COR-L47 (cell line): ENCODE measurements at places on chromosomes 13 and 19.

DNA sequence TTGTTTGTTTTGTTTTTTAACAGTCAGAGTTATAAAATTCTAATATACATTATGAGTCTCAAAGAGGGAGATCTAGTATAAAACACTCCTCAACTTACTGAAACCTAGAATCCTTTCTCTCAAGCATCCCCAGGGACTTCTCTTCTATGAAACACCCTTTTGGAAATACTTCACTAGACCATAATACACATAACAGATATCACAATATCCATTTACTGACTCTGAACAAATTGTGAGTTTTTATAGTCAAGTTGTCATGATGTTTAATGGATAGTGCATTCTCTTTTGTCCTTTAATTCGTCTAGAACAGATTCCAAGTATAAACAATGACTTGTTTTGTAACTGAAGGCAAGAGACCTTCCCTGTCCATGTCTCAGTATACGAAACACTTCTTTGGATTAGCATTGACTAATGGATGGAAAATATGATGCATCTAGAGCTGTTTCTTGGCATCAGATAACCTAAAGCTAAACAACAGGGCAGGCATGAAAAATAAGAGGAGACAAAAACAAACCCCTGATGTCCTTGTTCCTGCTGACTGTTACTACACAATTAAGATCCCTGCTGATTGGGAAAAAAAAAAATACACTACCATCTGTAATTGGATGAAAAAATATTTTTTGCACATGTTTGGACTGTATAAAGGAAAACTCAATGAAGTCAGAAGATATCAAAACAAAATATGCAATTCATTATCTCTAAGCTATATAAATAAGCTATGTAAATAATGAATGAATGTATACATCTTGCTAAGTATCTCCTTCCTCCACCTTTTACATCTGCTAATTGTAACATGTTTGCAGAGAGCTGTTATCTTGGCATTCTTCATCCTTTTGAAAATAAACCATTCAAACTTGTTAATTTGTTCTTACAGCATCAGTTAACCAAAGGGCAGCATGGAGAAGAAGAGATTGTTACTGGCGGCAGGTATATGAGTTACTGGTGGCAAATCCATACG lies 214.2 kb downstream of the LACC1 start:
- DNase-seq: peak; percentile 12

DNA sequence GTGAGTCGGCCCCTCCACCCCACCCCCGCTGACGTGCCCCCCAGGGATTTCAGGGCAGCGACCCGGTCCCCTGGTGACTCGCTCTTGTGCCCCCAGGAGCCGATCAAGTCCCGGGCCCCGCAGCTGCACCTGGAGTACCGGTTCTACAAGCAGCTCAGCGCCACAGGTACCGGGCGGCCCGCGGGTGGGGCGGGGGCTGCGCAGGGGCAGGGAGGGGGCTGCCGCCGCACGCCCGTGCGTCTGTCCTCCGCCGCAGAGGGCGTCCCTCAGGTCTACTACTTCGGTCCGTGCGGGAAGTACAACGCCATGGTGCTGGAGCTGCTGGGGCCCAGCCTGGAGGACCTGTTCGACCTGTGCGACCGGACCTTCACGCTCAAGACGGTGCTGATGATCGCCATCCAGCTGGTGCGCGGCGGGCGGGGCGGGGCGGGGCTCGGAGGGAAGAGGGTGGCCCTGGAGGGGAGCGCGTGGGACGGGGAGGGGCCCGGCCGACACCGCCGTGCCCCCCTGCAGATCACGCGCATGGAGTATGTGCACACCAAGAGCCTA lies 37.1 kb downstream of the BTBD2 start:
- no peak for DNase-seq

DNA sequence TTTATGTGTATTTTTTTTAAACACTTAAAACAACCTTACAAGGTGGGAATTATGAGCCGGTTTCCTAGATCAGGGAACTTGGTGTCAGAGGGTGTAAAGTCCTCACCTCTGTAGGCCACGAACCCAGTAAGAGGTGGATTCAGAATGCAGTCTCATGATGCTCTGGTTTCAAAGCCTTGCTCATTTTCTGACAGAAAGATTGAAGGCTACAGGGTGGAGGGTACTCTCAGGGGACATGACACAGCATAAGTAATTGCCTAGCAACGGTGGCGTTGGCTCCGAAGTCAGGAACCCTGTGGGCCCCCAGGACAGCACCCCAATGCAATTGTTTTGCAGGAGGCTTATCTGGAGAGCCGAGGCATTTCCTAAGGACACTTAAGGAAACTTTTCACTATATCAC lies 794.7 kb downstream of the EFNB2 start:
- no peak for DNase-seq

DNA sequence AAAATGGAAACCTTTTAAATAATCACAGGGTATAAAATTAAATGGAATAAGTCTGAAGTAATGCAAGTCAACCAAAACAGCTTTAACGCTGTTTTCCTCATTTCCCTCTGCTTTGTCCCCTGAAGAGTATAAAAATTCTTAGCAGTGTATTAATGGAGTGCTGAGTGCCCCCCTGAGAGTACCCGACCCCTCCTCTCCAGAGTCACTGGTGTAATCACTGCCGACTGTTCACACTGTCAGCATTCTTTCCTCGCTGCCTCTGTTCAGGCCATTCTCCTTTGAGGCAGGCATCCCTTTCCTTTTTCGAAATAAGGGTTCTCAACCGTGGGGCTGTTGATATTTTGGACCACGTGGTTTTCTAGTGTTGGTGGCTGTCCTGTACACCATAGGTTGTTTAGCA lies 146.9 kb upstream of the SLC10A2 start:
- DNase-seq: no peak

- no peak for DNase-seq
Measured at GRCh38 chr13:76630629-76631230, 255.5 kb downstream of the KCTD12 start.

DNA sequence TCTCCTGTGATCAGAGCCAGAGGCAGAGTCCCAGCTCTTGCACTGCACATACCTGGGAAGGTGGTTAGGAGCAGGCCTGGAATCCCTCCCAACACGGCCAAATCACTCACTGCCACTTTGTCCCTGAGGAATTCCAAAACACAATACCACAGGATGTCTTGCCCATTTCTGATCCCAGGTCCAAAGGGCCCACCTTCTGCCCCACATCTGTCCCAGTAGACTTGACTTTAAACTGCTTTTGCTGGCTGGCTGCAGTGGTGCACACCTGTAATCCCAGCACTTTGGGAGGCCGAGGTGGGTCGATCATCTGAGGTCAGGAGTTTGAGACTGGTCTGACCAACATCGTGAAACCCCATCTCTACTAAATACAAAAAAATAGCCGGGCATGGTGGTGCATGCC lies 18.9 kb downstream of the ZNF536 start:
- no peak for DNase-seq

- DNase-seq: no peak
Measured at GRCh38 chr19:39203372-39204341, at the start of gene SYCN. TSS of gene SYCN (minus strand) at chr19:39204263. CDS start at chr19:39204254, 9 bp downstream.

GRCh38 chr19:40539070-40539469 lies 37.6 kb upstream of the SHKBP1 start:
- no peak for DNase-seq

GRCh38 chr13:65656740-65657329 lies 1573.3 kb downstream of the PCDH9 start:
- DNase-seq: peak; percentile 15

- peak; percentile 1 for DNase-seq
Measured at GRCh38 chr19:18167975-18168645, 5.5 kb upstream of the IFI30 start.

DNA sequence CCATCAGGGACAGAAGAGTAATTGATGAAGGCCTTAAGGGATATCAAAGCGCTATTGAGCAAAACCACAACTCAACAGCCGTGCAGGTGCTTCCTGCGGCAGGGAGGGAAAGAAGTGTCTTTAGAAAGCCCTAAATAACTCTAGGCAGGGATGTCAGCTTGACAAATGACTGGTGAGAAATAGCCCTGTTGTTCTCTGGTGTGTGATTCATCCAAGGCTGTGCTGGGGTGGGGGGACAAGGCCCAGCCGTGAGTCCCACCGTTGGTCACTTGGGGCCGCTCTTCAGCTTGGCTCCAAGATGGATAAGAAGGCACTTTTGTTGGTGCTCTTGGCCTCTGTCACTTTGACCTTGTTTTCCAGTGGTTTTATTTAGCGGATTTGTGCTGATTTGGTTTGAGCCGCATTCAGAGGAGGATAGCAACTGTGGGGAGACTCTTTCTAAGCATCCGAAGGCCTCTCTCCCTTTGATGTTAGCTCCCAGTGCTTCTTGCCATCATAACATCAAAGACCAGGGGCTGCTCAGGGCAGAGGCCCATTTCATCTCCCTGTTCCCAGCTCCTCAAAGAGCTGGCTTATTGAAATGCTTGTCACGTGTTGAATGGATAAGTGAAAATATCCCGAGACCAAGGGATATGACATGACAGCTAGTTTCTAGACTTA lies 130.3 kb upstream of the SERP2 start:
- DNase-seq: no peak

- no peak for DNase-seq
Measured at GRCh38 chr19:32800191-32800590, 69.4 kb downstream of the SLC7A9 start.

DNA sequence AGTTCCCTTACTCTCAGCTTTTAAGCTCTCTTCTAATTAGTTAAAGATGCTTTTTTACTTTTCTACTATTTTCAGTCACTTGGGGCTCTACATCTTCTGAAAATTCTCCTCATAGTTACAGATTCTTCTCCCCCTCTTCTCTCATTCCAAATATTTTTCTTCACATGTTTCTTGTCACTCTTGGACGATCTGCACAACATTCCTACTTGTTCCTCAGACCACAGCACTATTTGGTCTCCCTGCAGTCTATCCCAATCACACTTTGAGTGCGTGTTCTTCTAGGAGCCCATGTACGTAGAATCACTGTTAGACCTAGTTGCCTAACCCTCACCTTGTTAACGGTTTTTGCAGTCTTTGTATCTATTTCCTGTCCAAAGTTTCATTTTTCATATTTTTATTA lies 222.5 kb upstream of the SPRY2 start:
- no peak for DNase-seq

DNA sequence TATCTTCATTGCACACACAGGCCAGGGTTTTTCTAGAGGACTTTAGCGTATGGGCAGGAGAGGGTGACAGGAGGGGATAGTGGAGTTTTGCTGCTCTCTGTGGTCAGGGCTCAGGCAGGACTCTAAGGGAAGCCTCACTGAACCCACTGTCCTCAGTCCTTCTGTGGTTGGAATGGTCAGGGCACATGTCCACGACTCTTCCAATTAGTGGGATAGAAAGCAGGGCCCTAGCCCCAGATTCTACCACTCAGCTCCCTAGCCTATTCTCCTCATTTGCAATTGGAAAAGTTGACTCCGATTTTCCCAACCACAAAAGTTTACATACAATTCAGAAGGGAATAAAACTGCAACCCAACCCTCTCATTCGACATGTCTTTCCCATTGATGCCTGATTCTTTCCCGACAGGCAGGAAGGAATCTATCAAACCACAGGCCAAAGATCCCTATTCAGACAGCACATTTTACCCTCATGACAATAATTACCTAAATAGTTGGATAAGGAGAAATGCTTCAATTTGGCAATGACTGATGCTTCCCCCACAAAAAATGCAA lies 38.2 kb downstream of the TGDS start:
- no peak for DNase-seq

DNA sequence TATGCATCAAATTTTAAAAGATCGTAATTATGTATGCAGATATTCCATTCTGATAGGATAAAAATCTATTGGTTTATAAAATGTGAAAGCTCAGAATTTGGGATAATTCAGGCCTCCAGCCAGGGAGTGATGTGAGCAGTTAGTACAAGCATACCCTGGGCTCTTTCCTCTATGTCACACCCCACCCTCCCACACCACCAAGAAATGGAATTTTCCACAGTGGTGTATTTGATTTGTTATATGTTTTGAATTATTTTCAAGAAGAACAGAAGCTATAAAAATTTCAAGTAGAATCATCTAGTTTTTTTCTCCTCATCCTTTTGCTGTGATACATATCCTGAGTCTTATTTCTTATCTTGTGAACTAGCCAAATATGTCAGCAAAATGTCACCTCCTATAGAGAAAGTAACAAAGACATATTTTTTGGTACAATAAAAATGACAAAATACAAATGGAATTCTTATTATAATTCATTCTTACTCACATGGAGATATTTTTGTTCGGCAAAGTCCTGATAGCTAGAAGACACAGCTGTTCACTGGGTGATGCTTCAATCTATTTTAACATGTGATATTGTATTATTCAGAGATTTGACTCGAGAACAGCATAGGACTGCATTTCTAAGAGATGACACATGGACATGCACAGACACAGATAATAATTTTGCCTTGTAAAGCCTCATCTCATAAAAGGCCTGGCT lies 61.2 kb upstream of the FRY start:
- no peak for DNase-seq

DNA sequence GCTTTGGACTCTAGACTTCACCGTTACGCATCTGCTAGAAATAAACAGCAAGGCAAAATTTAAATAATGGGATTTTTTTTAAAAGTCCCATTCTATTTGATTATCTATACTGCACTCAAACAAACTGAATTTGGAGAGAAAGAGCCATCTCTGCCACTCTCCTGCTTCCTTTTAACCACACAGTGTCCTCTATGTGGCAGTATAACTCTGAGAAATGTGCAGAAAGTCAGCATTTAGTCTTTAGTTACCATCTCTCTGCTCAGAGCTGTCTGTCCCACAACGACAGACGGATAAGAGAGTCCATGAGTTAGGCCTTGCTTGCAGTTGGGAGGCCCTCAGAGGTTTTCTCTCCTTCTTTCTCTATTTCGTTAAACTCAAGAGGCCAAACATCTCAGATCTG lies 21.2 kb downstream of the CCNA1 start:
- no peak for DNase-seq

GRCh38 chr19:14715841-14716240 lies 26.0 kb downstream of the ZNF333 start:
- no peak for DNase-seq

- no peak for DNase-seq
Measured at GRCh38 chr13:99542788-99543406, 41.6 kb downstream of the TM9SF2 start.

GRCh38 chr19:3914199-3914598 lies 18.7 kb upstream of the NMRK2 start:
- DNase-seq: no peak

DNA sequence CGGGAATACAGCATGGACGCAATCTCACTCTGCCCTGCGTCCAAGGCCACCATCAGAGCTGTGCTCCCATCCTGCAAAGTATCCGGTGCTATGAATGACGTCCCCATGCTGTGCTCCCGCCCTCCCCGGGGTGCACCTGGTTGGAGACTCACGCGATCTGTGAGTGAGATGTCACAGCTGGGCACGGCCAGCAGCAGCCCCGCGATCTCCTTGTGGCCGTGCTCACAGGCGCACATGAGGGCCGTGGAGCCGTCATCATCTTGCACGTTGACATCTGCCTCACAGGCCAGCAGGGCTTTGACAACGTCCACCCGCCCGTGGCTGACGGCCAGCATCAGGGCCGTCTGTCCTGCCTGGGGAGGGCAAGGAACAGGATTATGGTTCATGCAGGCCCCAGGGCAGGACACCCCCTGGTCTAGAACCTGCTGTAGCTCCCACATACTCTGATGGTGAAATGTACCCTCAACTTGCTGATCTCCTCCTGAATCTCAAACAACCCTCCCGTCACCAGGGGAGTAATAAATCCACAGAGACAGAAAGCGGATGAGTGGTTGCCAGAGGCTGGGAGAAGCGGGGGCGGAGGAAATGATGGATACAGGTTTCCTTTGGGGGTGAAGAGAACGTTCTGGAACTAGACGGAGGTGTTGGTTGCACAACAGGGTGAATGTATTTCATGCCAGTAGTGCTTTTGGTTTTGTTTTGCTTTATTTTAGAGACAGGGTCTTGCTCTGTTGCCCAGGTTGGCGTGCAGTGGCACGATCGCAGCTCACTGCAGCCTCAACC lies 14.5 kb upstream of the SPC24 start:
- DNase-seq: no peak
